Uterine smooth muscle cell (primary cell): ENCODE measurements at places on chromosomes 13 and 19. TPM values are rescaled to one million over a fixed set of nuclear protein-coding genes. Genes with fewer than 3 reads are reported as not detected.

The TPTE2 gene
- not detected in 2 replicates for total RNA-seq

The CD70 gene
- total RNA-seq = not detected in 2 replicates

The ATXN8OS gene
- not detected in 2 replicates for total RNA-seq

The ITPKC gene
- total RNA-seq = 16.5 and 20.7 TPM in 2 replicates

The ZNF99 gene
- total RNA-seq = under 0.01 TPM in 1 of 2 replicates, not detected in the other

The ADGRE1 gene
- not detected in 2 replicates for total RNA-seq

The FGF14 gene
- total RNA-seq = 0.33 and 0.62 TPM in 2 replicates
